T-helper 2 cell (primary cell): ENCODE measurements at places on chromosomes 2 and 18.

DNA sequence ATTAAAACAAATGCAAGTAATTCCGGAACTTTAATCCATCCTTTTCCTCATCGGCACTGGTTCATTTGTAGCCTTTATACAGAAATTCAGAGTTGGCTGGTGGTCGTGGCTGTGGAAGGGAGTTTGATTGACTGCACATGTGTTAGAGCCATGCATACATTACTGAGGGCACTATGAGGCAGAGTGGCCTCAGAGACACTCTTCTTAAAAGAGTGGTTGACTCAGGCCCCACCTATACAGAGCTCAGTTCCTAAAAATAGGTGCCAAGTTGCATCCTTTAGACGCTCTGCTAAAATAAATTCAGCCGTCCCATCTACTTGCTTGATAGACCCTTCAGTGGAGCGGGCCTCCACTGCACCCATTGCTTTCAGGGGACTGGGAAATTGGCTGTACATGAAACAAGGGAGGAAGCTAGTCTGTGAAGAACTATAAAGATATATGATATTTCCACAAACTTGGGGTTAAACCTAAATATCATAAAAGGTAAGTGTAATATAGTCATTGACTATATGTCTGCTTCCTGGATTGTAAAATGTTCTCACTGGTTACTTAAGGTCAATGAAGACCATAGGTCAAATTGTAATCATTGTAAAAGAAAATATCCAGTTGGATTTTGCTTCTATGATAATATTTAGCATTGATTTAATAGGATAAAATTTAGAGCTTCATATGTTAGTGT, 298.9 kb downstream of the XIRP2 start:
- DNase-seq, result no peak

DNA sequence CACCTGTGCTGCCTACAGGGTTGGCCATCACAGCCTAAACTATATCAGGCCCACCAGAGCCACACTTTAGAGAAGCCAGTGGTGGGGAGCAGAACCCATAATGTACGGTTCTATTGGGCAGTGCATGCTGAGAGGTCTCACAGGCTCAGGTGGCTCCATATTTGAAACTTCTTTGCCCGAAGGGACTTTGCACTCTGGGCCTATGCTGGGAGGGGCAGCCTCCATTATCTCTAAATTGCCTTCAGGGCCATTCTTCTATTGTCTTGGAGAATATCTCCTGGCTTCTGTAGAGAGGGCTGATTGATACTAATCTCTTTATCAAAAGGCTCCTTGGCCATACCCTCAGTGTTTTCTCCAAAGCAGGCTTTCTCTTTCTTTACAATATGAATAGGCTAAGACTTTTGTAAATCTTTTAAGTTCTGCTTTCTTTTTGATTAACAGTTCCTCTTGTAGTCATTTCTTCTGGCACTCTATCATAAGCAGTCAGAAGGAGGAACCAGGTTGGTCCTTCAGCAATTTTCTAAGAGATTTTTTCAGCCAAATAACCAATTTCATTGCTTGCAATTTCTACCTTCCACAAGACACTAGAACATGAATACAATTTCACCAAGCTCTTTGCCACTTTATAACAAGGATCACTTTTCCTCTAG, 44.5 kb downstream of the RPE start:
- DNase-seq, result no peak

DNA sequence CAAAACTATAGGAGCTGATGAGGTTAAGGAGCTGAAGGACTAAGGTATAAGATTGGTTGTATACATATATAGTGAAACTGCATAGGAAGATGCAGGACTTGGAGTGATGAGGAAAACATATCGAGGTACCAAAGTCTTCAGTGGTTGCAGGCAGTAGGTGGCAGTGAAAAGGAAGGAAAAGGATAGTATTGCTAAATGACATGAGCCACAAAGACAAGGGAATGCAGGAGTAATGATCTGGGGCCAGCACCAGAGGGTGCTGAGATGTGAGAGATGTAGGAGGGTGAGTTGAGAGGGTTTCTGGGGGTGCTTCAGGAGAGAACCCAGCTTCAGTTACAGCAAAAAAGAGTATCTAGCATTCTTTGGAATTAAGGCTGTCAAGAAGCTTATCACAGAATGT, 172.2 kb upstream of the MYO3B start:
- DNase-seq, result no peak

DNA sequence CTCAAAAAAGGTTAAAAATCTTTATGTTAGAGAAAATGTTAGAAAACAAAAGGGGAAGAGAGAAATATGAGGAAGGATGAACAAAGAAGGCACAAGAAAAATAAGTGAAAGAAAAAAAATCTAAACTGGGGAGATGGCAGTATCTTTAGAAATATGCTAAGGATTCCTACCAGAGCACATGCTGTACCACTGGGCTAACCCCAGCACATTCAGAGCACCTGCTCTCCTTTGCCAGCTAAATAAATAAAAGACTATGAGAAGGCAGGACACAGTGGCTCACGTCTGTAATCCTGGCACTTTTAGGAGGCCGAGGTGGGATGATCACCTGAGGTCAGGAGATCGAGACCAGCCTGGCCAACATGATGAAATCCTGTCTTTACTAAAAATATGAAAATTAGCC, 92.2 kb upstream of the CDKL4 start:
- no peak for DNase-seq

- DNase-seq, result no peak
These were observed 80.0 kb downstream of the ETAA1 start for GRCh38 chr2:67476809-67477790.

DNA sequence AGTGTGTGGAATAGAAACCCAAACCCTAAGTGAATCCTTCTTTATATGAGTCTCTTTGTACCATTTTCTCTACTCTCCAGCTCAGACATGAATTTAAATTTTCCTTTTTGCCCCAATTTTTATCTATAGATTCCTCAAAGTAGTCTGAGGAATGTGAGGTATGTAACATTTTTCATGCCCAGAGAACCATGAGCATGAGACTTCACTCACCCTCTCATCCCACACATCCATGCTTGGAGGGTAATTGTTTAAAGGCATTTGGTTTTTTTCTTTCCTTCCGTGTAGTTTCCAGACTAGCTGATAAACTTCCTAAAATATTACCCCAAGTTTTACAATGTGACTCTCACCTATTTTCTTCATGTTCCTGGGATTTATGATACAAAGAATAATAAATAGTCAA, 2056.8 kb upstream of the CELF4 start:
- DNase-seq, result no peak

DNA sequence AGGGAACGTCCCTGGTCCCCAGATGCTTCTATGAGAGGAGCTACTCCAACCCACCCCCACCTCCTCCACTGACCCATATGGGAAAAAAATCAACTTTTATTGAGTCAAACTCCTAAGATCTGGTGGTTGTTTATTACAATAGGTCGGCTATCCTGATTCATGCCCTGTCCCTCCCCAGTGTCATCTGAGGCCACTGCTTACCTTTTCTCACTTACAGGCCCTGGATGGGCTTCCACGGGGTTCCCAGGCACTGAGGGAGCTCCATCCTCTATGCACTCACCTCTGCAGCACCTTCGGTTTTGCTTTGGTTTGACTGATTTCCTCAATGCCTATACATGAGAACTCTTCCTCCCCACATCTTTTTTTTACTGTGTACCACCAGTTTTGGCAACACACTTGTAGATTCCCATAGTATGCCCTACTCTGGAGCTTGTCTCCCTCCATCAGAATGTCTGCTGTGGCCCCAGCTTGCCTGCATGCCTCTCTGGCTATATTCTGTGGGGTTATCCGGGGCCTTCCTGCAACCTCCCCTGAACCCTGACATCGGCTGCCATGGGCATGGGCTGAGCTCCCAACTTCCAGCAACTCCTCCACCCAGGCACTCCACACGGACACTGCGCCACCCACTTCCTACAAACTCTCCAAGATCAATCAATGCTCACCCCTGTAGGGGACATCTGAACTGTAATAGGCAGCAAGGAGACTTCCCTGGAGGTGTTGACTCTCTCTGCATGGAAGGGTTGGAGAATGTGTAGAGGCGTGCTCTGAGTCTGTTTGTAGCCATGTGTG, 236.1 kb downstream of the VAPA start:
- no peak for DNase-seq

GRCh38 chr2:96539215-96539920, 2.8 kb downstream of the ARID5A start:
- no peak for DNase-seq

DNA sequence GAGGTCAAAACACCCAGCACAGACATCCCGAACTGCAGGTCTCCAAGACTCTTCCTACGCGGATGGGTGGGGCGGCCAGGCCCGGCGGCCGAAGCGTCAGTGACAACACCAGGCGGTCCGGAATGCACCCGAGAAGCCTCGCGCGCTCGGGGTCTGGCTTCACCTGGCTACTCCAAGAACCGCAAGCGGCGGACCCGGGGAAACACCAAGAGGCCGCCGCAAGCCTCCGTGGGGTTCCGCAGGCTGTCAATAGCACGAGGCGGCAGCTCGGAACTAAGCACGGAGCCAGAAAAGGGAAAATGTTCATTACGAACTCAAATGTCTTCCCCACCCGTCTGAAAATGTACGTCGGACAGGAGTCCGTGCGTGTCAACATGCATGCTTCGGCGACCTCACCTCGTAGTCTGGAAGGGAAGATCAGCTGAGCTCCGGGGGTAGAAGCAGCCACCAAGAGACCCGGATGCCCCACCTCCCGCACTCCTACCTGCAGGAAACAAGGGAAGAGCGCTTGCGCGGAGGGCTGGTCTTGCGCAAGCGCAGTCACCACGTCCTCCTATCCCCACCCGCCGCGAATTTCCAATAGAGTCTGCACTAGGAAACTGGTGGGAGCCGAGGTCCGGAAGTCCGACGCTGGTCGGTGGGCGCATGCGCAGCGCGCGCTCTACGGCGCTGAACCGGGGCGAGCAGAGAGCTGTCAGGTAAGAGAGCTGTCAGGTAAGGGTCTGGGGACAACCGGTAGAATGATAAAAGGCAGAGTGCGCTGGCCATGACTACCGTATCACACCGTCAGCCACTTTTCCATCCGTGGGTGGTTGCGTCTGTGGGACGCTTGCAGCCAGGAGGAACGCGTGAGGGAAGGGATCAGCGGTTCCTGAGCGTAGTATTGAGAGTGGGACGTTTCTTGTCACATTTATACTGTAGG, at the start of the genes GPATCH11 and HEATR5B:
Gene GPATCH11 (plus strand): TSS at position 646 of the 922 bp plus-strand sequence. CDS start 3,864 bp downstream, outside the sequence.
Gene HEATR5B (minus strand): TSS at position 500 of the 922 bp plus-strand sequence. CDS start 958 bp downstream, outside the sequence.
- DNase-seq, result peak; percentile 80

- DNase-seq, result no peak
These were observed 3.7 kb downstream of the ROCK2 start for GRCh38 chr2:11340717-11341116.

DNA sequence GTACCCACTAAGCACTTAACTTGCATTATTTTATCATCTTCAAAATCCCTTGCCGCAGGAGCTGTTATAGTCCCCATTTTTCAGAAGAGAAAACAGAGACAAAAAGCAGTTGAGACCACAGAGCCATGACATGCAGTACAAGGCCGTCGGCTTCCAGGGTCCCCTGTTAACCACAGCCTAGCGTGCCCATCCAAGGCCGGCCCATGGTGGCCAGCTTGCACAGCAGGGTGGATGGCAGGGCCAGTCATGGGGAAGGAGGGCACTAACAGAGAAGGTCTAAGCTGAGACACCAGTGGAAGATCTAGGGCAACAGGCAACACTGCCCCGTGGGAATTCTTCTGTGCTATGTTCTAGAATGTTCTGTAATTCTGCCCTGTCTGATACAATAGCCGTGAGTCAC, 192.6 kb upstream of the ID2 start:
- no peak for DNase-seq

GRCh38 chr2:60735496-60736250, 20.4 kb upstream of the PAPOLG start:
- DNase-seq, result peak; percentile 6

DNA sequence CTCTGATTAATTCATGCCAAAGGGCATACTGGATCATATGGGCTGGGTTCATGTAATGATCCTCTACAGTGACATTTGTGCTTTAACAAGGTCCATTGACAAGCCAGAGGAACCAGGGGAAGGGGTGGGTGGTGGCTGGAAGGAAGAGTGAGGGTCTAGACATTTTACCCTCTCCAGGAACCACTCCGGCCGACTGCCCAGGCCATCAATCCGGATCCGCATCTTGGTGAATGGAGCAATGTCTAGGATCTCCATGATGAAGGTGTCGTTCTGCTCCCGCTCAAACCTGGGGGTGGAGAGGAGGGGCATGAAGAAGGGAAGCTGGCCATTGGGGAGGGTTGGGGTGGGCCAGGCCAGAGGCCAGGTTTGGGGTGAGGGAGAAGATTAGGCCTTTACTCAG, 147.5 kb downstream of the LOXHD1 start:
- no peak for DNase-seq

- DNase-seq, result peak; percentile 84
These were observed at the start of gene RAB12 for GRCh38 chr18:8608795-8609658. TSS of gene RAB12 (plus strand) at chr18:8609437. CDS start at chr18:8609440, 3 bp downstream.

DNA sequence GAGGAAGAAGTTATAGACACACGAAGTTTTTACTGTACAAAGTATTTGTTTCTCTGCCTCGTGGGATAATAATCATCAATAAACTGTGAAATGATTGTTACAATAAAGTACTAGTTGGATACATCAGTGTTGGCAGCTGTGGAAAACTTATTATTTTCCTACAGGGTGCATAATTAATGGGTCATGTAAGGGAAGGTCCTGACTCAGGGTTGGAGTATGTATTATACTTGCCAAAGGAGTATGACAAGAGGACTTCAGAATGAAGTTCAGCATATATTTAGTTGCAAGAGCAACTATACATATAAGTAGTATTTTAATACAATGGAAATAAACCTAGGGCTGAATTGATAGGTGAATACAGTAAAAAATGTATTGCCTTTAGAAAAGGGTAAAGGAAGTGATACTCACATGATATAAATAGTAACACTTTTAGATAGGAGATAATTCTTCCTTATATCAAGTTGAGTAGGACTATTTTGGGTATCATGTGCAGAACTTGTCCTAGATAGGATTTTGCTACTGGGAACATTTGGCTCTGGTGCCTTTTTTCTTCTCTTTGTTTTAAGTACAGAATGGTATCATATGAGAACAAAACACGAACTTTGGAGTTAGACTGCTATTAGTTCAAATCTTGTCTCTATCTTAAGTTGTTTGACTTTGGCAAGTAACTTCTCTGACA, 79.1 kb downstream of the PLCL1 start:
- DNase-seq, result no peak

DNA sequence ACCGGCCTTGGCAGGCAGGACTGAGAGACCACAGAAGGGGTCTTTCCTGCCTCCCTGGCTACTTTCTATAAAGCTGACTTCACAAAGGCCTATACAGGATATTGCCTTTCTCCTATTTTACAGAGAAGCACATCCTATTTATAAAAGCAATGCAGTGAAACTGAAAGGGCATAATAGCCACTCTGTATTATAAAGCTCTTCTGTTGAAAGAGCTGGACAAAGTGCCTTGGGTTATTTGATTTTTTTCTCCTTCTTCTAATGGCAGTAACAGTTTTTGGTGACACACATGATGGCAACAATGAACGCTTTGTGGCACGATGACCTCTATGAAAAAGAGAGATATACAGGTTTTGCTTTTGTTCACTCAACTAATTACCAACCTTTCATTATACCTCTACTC, 281.1 kb downstream of the ZNF516 start:
- no peak for DNase-seq

DNA sequence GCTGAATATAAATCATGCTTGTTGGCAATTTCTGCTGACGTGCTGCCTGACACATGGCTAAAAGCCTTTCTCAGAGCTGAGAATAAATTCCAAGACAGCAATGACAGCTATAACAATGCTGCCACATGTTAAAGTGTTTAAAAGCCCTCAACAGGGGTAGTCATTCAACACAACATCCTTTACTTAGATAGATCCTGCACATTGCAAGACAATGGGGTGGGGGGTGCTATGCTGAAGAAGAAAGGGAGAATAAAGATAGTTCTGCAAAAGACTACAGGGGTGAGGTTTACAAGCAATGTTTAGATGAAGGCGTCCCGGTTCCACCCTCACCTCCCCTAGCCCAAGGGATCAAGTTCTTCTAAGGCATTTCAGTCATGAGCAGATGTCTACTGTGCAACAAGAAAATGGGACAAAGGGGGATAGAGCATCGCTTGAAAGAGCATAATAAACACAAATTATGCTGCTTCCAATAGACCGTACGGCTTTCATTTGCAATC, 291.0 kb upstream of the ACVR2A start:
- DNase-seq, result no peak
